HS-27A (cell line): ENCODE measurements at places on chromosomes 4 and X.

- DNase-seq = no peak
These were observed 40.7 kb upstream of the ANK2 start for GRCh38 chr4:113008716-113009115.

GRCh38 chrX:127038065-127038464, 218.5 kb downstream of the PRR32 start:
- no peak for DNase-seq

- no peak for DNase-seq
These were observed 44.6 kb upstream of the TRPC5OS start for GRCh38 chrX:111831343-111831742.

DNA sequence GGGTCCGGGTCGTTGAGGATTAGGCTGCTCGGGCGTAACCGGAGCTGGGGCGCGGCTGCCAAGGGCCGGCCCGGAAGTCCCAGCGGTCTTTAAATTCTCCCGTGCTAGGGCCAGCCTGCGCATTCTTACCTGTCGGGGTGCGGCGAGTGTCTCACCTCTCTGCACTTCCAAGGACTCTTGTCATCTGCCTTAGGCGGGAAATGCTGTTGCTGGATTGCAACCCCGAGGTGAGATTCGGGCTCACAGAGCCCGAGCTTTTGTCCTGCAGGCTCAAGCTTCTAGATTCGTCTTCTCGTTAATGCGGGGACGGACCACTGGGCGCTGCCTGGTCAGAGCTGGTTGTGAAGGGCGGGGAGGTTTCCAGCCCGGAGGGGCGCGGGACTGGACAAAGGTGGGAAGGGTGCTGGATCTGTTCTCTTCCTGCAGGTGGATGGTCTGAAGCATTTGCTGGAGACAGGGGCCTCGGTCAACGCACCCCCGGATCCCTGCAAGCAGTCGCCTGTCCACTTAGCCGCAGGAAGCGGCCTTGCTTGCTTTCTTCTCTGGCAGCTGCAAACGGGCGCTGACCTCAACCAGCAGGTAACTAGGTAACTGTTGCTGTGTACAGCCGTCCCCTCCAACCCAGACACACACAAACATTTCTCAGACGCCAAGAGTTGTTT, at the start of gene ANKRD37:
ANKRD37 (plus strand) TSS at position 118 of the 662 bp plus-strand sequence; CDS start at position 201, 83 bp downstream.
- no peak for DNase-seq

GRCh38 chr4:110512901-110513300, 36.9 kb downstream of the ENPEP start:
- no peak for DNase-seq

- DNase-seq = peak; percentile 5
These were observed 29.5 kb upstream of the MAP3K15 start for GRCh38 chrX:19544693-19545305.

GRCh38 chr4:101393256-101393655, 45.9 kb upstream of the PPP3CA start:
- peak; percentile 7 for DNase-seq

GRCh38 chr4:84502955-84503373, 3.9 kb upstream of the NKX6-1 start:
- no peak for DNase-seq

GRCh38 chr4:83217721-83218522, 66.7 kb downstream of the COQ2 start:
- DNase-seq = no peak

GRCh38 chr4:109072595-109072994, 229.9 kb downstream of the COL25A1 start:
- DNase-seq = peak; percentile 67

GRCh38 chr4:4424499-4425115, 37.7 kb downstream of the NSG1 start:
- DNase-seq = no peak

- DNase-seq = no peak
These were observed at the start of gene FHL1 for GRCh38 chrX:136147315-136147901. TSS of gene FHL1 (plus strand) at chrX:136147533.

- no peak for DNase-seq
These were observed 47.0 kb downstream of the COQ2 start for GRCh38 chr4:83237591-83237990.

GRCh38 chr4:121978172-121978516, 26.3 kb upstream of the TRPC3 start:
- no peak for DNase-seq

- no peak for DNase-seq
These were observed 15.6 kb downstream of the DCK start for GRCh38 chr4:71009086-71009485.

GRCh38 chr4:74431113-74431826, 13.7 kb upstream of the AREG start:
- DNase-seq = no peak

GRCh38 chrX:75051047-75051446, 105.0 kb downstream of the ABCB7 start:
- DNase-seq = no peak

- no peak for DNase-seq
These were observed 234.1 kb upstream of the PGRMC2 start for GRCh38 chr4:128521648-128522111.

- no peak for DNase-seq
These were observed 8.3 kb upstream of the DAPP1 start for GRCh38 chr4:99808260-99808857.

GRCh38 chr4:29560452-29560851, 1159.7 kb upstream of the PCDH7 start:
- DNase-seq = no peak

DNA sequence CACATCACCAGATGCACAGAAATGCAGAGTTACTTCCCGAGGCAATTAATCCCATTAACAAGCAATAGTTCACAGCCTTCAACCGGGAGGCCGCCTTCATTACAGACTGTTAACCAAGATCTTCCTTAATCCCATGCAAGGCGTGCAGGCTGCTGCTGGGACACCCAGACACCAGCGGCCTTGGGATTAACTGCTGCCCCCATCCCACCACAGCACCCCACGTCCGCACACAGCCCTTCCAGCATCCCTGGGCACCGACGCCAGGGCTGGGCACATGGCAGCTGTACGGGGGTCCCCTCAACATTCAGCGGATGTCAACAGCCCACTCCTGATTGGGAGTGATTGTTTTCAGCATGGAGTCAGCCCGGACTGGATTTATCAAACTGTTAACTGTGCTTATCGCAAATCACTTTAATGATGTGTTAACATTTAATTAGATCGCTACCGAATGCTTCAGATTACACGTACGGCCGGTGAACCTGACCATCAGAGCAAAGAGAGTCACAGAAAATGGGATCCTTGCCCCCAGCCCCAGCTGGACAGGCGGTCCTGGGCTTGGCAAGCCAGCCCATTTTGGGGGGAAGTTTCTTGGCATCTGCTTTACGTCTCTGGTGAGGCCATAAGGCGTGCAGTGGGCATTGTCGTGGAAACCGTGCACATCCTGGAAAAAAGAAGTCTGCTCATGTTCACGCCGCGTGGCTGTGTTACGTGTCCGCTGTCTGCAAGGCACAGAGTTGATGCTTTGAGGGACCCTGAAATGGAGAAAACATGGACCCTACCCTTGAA, 126.4 kb downstream of the HMX1 start:
- no peak for DNase-seq

DNA sequence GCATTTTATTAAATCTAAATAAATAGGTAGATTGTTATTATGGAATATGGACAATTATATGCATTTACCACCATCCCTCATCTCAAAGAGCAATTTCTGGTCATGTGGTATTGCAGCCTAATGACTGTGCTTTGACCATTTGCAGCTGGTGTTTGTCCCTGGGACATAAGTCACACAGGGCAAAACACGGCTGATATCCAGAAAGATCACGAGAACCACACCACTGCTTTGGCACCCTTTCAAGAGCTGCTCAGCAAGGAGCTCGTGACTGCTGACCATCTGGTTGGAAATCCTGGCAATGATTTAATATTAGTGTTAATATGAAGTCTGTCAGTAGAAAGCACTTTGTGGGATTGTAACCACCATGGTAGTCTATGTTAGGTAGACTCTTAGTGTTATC, 545.0 kb downstream of the GBA3 start:
- no peak for DNase-seq

DNA sequence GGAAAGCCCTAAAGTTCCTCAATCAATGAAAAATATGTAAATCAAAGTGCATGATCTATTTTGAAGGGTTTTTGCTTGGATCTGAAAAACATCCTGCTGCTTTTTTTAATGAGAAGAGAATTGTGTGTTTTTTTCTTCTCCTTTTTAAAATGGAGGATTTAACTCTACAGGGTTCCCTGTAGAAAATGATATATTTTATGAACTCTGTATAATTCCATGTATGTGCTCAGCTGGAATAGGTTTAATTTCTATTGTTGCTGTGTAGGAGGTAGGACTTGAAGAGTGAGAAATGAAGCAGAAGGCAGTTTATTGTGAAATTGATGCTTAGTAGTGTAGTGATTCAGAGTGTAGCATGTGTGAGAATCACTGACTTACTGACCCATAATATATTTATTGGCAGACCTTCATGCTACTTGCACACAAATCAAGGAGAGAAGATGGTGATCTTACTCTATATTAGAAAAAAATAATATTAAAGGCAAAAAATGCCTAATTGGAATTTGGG, 286.8 kb upstream of the FSTL5 start:
- no peak for DNase-seq

GRCh38 chr4:112173593-112174558, 28.6 kb downstream of the FAM241A start:
- no peak for DNase-seq

DNA sequence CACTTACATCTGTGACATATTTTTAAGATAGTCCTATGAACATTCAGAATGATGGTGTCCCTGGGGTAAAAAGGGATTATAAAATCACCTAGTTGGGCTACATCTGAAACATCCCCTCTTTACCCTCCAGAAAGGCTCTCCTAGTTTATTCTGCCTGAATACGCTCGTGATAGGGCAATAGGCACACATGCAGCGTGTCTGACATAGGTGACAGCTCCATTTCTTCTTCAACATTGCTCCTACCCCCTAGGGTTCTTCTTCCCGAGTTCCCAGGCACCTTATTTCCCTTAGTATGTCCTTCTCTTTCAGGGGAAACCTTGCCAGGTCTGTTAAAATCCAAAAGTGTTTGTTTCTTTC, 27.1 kb upstream of the CFAP299 start:
- no peak for DNase-seq

- no peak for DNase-seq
These were observed 7.6 kb upstream of the GUF1 start for GRCh38 chr4:44670506-44671199.

GRCh38 chr4:147370473-147370872, 110.4 kb upstream of the EDNRA start:
- no peak for DNase-seq

GRCh38 chr4:7506572-7506971, 71.8 kb upstream of the PSAPL1 start:
- no peak for DNase-seq

DNA sequence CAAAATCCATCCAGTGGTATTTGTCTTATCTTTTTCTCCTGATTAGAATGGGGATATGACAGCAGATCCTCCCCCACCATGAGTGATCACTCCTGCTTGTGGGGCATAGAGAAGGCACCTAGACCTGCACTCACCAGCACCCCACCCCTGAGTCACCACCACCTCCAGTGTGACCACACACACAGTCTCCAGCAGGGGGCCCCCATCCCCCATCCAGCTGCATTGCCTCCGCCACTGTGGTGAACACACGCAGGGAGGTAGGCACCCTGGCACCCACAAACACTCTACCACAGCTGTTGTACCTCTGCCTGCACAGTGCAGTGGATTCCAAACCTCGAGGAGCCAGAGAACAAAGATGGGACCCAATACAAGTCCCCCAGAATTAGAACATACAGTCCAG, 9.0 kb upstream of the MAGEA8 start:
- no peak for DNase-seq

GRCh38 chr4:153013202-153013977, 77.3 kb downstream of the FHDC1 start:
- no peak for DNase-seq

- DNase-seq = no peak
These were observed 47.0 kb downstream of the RAI2 start for GRCh38 chrX:17814059-17814458.

- no peak for DNase-seq
These were observed 8.9 kb upstream of the RGS12 start for GRCh38 chr4:3283916-3284315.

GRCh38 chr4:99179178-99179577, 35.1 kb upstream of the ADH4 start:
- no peak for DNase-seq

GRCh38 chrX:40310447-40310846, 212.7 kb upstream of the BCOR start:
- no peak for DNase-seq

- no peak for DNase-seq
These were observed 17.4 kb downstream of the MTNR1A start for GRCh38 chr4:186537843-186538521.

DNA sequence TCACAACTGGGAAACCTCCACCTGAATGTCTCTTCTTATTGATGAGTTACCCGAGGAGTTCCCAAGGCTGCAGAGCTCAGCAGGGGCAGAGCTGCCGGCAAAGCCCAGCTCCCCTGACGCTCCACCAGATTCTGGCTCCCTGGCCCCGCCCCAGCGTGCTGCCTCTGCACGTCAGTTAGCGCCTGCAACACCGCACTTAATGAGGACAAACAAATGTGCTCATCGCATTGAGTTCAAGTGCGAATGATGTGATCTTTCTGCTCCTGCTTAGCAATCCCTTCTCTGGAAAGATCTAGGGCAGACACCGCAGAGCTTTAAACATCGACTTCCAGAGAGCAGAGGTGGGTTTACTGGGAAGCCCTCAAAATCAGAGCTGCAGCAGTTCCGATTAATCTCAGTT, 55.5 kb upstream of the FBXW7 start:
- DNase-seq = no peak

- no peak for DNase-seq
These were observed 23.2 kb upstream of the UVSSA start for GRCh38 chr4:1323635-1324442.

- no peak for DNase-seq
These were observed 132.4 kb downstream of the CORIN start for GRCh38 chr4:47705326-47705981.

- no peak for DNase-seq
These were observed 5.8 kb downstream of the LAS1L start for GRCh38 chrX:65528705-65529340.

- DNase-seq = no peak
These were observed 9.7 kb upstream of the EOLA2 start for GRCh38 chrX:149948016-149948415.

DNA sequence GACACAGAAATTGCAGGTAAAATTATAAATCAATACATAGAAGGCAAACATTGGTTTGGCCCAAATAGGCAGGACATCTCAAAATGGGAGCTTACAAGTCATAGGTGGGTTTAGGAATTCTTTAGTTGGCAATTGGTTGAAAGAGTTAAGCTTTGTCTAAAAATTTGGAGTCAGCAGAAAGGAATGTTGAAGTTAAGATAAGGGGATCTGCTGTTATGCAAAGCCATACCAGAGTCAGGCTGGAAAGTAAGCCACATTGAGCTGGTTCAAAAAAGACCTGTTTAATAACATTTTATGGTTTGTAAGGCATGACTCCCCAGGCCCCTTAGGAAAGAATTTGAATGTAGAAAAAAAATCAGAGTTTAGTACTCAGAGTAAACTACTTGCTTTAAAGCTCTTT, 92.6 kb downstream of the IL13RA2 start:
- DNase-seq = peak; percentile 19

GRCh38 chrX:15334561-15334960, 762 bp downstream of the PIGA start:
- DNase-seq = no peak
